ENCODE measurements at places on chromosomes 11 and 22.

DNA sequence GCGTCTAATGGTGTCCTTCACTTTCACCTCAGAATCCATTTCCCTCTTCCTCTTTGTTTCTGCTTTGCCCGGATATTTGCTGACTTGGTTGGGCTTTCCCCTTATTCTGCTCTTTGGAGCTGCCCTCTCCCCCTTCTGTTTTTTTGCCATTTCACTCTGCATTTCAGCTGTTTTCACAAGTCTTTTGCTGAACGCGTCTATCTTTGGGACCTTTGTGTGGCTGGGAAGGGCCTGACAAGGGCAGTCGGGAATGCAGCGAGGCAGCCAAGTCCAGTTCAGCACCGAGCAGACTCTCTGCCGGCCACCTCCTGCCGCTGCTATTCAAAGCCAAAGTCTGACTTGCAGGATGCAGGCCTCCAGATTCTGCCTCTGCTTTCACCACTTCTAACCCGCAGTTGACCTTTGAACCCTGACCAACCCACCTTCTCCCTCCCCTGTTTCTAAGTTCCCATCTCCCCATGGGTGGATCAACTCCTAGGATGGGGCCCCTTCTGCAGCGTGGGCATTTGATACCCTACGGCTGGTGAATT is 38.2 kb downstream of the FEZ1 start:
- DNase-seq = no peak

GRCh38 chr11:64409707-64410403 is 50.9 kb downstream of the RPS6KA4 start:
- no peak for DNase-seq

GRCh38 chr11:85187992-85188391 is 439.2 kb downstream of the DLG2 start:
- no peak for DNase-seq

DNA sequence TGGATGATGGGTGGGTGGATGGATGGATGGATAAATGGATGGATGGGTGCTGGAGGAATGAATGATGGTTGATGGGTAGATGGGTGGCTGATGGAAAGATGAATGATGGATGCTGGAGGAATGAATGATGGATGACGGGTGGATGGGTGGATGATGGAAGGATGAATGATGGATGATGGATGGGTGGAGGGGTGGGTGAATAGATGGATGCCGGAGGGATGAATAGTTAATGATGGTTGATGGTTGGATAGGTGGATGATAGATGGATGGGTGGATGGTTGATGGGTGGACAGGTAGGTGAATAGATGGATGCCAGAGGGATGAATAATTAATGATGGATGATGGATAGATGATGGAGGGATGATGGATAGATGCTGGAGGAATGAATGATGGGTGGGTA is 41.4 kb downstream of the ANO1 start:
- DNase-seq = no peak

DNA sequence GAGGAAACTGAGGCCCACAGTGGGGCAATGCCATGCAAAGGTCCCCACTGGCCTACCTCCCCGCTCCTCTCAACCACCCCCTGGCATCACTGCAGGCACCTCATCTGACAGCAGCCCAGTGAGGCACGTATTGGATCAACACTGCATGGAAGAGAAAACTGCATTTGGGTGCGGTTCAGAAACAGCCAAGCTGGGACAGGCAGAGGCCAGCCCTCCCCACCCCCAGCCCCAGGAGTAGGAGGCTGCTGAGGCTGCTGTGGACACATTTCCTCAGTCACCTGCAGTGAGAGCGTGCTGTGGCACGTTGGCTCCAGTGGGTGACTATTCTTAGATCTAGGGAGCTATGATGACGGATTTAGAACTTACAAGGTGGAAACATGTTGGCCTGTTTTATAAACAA is 63.7 kb downstream of the KCNC1 start:
- DNase-seq = no peak

DNA sequence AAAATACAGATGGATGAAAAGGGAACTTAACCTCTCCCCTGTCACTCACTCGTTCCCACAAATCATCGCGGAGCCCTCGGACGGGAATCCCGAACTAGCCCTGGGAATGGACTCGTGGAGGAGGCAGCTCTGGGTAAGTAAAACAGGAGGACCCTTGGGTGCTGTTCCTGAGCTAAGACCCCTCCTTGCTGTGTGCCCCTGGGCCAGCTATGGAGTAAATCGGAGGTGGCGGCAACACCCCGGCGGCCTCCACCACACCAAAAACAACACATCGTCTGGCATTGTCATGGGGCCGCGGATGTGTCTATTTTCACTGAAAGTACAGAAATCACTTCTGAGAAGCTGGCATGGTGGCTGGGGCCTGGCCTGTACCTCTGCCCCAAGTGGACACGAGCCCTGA is 12.1 kb downstream of the CPT1A start:
- no peak for DNase-seq

Measured in OCI-LY7 (cell line).